AG04449 (cell line): ENCODE measurements at places on chromosomes 5 and 9.

DNA sequence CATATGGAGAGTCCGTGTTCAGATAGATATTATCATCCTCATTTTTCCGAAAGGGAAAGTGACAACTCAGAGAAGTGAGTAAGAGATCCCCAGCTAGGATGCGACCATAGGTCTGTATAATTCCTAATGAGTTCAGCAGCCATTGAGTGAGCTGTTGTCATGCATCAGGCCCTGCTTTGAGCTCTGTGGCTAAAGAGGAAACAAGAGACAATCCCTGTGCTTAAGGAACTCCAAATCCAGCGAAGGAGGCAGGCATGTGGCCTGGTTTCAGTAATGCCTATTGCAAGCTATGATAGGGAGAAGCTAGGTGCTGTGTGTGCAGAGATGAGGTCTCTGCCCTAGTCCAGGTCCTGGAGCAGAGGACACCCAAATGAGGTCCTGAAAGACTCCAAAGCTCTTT lies 192.8 kb downstream of the ACTL7B start:
- DNase-seq, result no peak

GRCh38 chr5:171537070-171537849 lies 117.8 kb downstream of the FGF18 start:
- DNase-seq, result no peak

GRCh38 chr5:36423578-36424307 lies 122.0 kb upstream of the RANBP3L start:
- no peak for DNase-seq

DNA sequence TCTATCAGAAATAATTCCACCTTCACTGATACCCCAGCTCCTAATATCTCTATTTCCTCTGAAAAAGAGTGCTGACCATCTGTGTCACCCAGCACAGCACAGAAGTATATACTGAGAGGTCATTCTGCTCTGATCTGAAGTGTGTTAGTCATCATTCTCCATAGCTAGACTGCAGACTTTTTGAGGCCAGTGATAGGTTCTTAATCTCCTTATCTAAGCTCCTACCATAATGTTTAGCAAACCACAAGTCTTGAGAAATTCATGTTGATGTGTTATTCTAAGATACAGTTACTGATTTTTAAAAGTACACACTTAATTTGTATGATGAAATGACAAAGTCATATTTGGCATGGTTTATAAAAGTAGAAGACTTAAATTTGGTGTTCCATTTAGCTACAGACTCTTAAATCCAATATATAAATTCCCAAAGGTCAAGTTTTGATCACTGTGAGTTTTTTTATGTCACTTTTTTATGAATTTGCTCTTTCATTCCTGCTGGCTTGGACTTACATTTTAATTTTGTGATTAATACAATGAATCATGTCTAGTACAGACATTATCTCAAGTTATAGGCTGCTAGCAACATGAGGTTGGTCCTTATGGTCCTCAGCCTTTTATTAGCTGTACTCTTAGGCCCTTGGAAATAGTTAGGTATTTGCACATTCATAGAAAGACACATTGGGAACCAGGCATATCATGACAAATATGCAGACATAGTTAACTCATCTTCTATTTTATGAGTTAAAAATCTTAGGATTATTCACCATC lies 380.8 kb downstream of the EBF1 start:
- DNase-seq, result peak; percentile 82

DNA sequence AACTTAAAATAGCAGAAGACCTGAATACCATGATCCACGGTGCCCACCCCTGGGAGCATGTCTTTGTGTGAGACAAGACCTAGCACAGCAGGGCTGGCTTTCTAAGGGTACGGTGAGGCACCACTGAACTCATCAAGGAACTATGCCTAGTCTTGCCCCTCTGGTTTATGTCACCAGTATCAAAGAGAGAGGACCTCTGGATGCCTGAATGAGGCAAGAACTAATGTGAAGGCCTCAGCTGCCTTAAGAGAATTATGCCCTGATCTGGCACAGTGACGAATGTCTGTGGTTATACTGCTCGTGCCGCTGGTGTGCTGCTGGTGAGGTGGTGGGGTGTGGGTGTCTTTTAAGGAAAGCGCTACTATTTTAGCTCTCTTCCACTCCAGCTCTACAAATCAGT lies 23.0 kb downstream of the NREP start:
- DNase-seq, result no peak

DNA sequence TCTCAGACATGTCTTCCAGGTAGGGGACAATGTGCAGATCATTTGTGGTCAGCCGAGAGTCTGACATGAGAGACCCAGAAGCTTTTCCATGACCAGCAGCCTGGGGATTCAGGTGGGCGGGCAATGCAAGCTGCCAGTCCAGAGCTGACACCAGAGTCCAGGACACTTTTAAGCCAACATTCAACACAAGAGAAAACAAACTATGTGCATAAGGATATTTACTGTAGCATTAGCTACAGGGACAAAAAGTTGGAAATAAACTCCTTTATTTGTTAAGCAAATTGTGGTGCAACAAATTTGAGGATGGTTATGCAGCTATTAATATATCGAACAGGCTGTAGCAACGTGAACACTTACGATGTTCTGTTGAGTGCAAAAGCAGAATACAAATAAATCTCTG lies 9.9 kb upstream of the RNF130 start:
- DNase-seq, result no peak

DNA sequence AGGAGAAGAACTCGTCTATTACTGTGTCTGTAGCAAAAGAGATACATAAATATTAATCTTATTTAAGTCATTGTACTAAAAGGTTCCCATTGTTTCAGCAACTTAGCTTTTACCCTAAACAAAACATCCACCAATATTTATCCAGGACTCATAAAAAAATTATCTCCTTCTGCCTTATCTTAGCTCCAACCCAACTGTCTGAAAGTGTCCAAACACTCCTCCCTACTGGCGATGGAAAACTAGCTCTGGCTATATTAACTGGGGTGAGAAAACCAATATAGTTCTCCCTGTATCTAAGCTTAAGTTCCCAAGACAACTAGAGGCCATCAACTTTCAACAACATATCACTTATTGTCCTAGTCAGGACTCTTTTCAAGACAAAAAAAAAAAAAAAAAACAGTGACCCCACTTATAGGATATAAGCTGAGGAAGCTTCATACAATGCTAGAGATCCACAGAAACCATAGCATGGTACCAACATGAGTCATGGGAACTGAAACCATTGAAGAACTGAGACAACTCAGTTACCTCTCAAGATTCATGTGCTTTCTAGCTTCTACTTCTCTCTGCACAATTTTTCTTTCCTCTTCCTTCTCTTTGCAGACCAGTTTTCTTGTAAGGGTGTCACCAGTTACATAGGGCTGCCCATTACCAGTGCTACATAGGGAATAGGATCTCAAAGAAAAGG lies 150.7 kb upstream of the RASA1 start:
- DNase-seq, result no peak

GRCh38 chr9:21682981-21683380 lies 119.5 kb upstream of the MTAP start:
- DNase-seq, result no peak

DNA sequence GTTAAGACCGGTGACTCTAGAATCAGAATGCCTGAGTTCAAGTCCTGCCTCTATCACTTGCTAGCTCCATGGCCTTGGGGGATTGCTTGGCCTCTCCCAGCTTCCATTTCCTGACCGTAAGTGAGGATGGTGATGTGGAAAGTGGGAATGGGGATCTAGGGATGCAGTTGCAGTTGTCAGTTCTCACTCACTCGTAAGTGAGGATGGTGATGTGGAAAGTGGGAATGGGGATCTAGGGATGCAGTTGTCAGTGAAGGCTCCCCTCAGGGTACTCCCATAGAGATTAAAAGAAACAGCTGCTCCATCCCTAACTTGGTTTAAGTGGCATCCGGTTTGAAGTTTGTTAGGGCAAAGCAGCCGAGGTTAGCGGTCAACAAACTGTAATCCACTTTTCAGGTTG lies 3.0 kb upstream of the IL9 start:
- DNase-seq, result no peak

DNA sequence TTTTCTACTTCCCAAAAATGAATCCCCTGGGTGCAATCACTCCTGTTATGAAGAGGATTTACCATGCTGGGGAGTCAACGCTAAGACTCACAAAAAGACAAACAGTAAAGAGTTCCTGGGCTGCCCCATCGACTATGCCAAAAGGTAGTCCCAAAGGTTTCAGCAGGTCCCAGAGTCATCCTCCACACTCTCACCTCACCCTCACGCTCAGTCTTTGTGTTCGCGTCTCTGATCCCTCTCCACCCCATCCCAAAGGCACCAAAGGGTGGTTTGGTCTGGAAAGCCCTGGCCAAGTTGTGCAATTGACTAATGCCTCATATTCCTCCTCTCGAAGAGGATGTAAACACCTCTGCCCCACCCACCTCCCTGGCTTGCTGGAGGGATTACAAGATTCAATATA lies 240.2 kb upstream of the NFIL3 start:
- no peak for DNase-seq

DNA sequence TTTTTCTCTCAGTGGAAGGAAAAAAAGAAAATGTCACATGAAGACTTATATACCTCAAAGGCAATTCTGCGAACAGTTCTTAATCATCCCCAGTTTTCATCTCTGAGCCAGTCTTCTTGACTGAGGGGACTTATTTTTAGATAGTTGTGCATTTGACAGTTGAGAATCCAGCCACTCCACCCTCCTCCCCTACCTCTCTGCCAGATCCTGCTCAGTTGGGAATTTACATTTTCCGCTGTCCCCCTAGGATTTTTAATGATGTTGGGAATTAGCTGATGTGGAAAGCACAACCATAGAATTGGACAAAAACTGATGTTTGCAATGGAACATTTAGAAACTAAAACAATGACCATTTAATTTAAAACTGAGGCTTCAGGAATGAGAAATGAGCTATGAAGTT lies 194.3 kb upstream of the PIK3R1 start:
- no peak for DNase-seq

DNA sequence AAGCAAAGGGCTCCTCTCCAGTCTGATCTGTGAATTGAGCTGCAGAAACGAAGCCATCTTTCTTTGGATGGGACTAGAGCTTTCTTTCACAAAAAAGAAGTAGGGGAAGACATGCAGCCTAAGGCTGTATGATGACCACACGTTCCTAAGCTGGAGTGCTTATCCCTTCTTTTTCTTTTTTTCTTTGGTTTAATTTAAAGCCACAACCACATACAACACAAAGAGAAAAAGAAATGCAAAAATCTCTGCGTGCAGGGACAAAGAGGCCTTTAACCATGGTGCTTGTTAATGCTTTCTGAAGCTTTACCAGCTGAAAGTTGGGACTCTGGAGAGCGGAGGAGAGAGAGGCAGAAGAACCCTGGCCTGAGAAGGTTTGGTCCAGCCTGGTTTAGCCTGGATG lies 82.1 kb downstream of the PIK3R1 start:
- DNase-seq, result no peak

DNA sequence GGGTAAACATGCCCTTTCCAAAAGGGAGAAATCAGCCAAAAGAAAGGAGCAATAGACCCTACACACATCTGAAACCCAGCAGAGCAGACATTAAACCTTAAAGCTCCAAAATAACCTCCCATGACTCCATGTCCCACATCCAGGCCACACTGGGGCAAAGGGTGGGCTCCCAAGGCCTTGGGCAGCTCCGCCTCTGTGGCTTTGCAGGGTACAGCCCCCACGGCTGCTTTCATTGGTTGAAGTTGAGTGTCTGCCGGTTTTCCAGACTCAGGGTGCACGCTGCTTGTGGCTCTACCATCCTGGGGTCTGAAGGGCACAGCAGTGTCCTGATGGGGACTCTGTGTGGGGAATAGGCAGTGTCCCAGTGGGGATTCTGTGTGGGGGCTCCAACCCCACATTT lies 146.5 kb downstream of the ZDHHC21 start:
- DNase-seq, result no peak

DNA sequence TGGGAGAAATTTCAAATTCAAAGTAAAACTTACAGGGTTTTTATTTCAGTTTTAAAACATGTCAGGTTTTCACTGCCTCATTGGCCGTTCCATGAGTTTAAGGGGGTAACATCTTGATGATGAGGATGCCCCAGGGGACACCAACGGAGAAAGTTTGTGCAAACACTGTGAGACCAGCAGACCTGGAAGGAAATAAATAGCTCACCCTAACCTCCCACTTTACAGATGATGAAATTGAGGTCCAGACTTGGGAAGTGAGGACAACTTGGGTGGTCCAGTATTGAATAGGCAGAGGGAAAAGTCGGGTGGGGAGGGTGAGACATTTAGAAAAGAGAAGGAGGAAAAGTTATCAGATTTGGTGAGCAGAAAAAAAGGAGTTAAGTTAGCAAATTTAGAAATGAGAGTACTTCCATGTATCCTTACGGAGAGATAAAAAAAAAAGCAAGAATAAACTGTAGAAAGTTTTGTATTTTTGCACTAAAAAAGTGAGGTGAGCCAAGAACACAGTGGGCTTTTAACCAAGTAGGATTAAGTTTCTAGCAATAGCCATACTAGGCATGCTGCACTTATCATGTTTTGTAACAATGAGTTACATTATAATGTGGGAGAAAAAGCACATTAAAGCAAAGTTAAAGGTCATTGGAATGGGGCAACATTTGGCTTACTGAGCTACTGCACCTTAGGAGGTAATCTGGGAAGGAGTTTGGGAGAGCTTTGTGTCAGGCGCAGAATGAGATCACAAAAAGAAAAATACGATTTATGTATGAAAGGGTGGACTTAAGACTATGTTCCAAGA lies 125.1 kb downstream of the GAS1 start:
- DNase-seq, result no peak

DNA sequence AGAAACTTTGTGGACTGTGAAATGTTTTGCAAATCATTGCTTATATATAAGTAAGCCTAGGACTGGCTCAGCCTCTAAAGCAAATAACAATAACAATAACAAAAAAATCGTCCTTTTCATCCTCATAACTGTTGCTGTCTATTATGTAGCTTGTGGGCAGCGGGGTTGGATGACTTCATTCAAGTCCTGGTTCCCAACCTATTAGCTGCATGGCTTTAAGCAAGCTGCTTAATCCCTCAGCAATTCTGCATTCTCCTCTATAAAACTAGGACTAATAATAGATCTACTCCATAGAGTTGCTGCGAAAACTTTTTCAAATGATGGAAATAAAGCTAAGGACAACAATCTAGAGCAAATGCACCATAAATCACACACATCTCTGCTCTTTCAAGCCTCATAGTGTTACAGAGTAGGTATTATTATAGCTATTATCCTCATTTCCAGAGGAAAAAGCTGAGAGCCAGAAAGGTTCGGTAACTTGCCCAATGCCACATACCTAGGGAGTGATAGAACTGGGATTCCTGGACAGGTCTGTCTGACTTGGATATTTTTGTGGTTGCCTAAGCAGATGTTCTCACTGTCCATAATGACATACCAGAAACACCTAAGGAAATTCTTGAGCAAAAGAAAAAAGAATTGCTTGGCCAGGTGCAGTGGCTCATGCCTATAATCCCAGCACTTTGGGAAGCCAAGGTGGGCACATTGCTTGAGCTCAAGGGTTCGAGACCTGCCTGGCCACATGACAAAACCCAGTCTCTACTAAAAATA lies 98.8 kb upstream of the ADRA1B start:
- peak; percentile 29 for DNase-seq
